ENCODE measurements at places on chromosomes 6 and 20.

GRCh38 chr6:148528292-148528691 is 185.7 kb downstream of the SASH1 start:
- no peak for DNase-seq

DNA sequence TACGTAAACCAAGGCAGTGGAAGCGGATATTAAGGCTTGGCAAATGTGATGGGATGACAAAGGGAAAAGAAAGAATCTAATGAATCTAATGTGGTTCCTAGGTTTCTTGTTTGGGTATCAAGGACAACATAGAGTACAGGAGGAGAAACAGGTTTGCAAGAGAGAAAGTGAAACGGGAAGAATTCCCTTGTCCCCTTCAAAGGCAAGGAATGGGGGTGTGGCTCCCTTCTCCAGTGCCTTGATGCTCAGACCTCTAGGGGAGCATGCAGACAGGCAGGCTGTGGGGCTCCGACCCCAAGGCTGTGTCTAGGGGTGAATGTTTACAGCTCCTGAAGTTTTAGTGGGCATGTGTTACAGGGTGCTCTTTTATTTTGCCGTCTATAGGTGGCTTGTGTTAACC is 317.5 kb upstream of the HSF2 start:
- DNase-seq = no peak

DNA sequence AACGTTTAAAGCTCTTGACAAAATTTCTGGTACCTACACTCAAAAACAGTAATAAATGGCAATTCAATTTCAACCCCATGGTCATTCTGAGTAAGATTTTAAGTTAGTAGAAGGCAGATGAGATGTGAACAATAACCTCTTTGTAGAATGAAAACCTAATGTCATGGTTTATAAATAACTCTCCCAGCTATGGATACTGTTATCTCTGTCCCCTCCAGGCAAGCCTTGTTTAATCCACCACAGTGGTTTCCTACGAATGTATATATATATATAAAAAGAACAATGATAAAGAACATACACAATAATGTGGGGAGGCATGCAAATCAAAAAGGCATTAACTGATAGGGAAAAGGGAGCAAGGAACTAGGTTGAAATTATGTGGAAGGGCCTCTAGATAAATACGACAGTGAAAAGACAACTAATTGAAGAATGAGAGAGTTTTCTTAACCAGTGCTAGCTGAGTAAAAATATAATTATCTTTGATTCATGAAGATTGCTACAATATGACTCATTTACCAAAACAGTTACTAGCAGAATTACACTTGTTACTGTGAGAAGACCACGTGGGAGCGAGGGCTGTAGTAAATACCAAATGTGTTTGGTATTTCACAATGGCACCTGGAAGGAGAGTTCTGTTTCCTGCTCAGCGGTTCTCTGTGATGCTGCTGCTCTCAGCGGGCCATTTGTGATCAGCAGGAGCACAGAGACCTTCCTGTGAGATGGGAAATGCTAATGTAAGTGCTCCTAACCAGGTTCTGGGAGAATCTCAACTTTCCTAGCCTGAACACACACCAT is 173.7 kb downstream of the MBOAT1 start:
- DNase-seq = no peak

- no peak for DNase-seq
Observed at GRCh38 chr6:136720045-136720770, 72.1 kb downstream of the MAP3K5 start.

GRCh38 chr6:113376847-113377165 is 480.3 kb upstream of the MARCKS start:
- DNase-seq = no peak

GRCh38 chr6:150685860-150686259 is 86.2 kb downstream of the PLEKHG1 start:
- no peak for DNase-seq

- DNase-seq = no peak
Observed at GRCh38 chr6:135211306-135211702, 30.2 kb downstream of the MYB start.

GRCh38 chr6:111238464-111239119 is 151.3 kb downstream of the SLC16A10 start:
- no peak for DNase-seq

GRCh38 chr20:21105429-21106170 is 558 bp downstream of the LINC00237 start:
- no peak for DNase-seq

DNA sequence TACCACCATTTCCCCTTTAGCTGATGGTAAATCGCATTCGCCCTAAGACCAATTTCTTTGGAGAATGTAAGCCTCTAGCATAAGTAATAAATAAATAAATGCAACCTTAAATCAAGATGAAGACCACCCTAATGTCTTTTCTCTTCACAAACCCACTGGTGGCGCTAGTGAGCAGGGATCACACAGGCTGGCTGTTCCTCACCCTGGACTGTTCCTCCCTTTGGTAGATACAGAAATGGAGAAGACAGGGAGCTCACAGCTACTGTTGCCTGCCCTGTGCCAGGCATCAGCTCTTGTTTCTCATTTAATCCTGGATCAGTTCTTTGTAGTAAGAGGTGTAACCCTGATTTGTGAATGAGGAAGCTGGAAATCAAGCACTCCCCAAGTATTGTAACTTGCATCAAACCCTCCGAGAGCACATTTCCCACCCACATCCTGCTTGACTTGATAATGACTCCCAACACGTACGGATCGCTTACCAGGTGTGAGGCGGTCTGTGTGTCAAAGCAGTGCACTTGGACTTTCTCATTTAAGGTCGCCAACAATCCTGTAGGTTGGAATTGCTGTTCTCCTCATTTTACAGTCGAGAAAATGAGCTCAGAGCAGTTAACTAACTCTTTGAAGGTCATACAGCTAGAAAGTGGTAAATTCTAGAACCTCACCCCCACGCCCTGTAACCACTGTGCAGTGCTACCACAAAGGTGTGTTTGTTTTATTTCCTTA is 236.1 kb downstream of the TSHZ2 start:
- DNase-seq = no peak

GRCh38 chr6:153328194-153328593 is 197.1 kb upstream of the RGS17 start:
- no peak for DNase-seq

DNA sequence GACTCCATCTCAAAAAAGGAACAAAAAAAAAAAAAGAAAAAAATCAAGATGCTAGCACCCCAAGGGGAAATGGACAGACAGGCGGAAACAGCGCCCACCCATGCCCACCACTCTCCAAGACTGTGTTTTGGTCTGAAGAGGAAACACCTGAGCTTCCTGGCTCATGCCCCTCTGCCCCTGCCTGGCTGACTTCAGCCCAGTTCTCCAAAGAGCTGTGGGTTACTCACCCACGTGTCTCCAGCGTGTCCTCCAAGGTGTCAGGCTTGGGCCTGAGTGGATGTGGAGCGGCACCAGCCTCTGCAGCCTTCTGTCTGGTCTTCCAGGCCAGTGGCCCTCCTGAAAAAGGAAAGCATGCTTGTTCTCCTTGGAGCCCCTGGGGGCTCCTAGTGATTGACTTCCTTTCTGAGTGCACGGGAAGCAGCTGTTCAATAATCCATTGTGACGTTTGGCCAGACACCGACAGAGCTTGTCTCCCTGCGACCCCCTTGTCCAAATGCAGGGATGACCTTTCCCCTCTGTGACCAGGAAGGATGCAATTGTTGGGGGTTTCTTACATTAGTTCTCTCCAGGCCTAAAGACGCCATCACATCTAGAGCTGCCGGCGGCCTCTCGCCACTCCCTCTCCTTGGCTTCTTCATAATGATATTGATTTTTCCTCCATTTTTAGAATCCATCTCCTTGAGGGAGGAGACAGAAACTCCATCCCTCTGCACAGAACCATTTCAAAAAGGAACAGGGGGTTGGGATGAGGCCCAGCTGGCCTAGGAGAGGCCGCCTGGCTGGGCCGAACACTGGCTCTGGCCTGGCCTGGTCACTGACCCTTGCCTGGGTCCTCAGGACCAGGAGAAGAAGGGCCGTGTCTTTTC is 58.4 kb downstream of the ADNP start:
- no peak for DNase-seq

DNA sequence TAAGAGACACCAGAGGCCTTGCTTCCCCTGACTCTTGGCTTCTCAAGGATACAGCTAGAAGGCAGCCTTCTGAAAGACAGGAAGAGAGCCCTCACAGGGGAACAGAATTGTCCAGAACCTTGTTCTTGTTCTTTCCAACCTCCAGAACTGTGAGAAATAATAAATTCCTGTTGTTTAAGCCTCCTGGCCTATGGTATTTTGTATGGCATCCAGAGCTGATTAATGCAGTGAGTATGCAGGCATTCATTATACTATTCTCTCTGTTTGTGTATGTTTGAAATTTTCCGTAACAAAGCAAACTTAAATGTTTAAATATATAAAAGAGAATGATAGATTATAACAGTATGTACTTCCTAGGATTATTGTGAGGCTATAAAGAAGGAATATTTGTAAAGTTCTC is 903.4 kb upstream of the FLRT3 start:
- DNase-seq = no peak

- DNase-seq = no peak
Observed at GRCh38 chr6:81875782-81876293, 123.4 kb upstream of the TENT5A start.
